ENCODE measurements at places on chromosomes 2 and 18. TPM values are rescaled to one million over a fixed set of nuclear protein-coding genes. Genes with fewer than 3 reads are reported as not detected.
A peak's percentile ranks its signal among the peaks of the same experiment; 100 is the strongest.

DNA sequence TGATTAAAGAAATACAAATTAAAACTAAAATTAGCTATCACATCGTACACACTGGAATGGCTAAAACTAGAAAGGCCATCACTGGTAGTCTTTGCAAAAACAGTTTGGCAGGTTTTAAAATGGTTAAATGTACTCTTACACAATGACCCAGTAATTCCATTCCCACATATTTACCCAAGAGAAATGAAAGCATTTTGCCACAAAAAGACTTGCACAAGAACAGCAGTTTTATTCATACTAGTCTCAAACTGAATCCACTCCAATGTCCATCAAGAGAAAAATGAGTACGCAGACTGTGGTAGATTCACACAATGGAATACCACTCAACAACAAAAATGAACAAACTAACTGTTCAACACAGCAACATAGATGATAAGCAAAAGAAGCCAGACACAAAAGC lies 29.1 kb downstream of the SP140L start:
- DNase-seq = no peak

DNA sequence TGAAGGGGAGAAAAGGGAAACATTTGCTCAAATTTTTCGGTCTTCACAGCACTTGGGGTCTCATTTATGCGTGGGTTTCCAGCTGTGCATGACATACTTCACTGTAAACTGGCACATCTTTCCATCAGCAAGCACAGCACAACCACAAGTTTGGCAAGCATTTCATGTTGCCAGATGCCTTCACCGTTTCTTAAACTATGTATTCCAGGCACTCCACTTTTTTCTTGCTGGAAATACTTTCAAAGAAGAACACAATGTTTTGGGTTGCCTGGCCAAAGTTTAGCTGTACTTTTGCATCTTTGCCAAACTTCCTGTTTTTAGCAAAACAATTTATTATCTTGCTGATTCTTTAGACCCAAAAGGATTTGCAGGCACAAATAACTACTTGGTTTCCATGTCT lies 194.6 kb upstream of the MEIS1 start:
- DNase-seq = peak; percentile 74

DNA sequence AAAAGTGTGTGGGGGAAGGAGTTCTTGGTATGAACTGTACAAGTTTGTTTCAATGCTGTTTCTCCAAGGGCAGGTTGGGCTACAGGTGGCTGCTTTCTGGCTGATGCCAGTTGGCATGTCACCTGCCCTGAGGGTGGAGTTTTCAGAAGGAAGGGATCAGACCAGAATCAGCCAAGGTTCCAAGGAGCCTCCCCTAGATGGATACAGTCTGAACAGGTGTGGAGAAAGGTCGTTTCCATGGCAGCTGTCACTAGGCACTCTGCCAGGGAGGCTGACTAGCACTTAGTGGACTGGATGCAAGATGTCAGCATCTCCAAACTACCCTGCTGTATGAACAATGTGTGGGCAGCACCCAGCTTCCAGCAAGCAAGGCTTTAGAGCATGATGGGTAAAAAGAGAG lies 444.4 kb upstream of the HNRNPA3 start:
- DNase-seq = no peak

DNA sequence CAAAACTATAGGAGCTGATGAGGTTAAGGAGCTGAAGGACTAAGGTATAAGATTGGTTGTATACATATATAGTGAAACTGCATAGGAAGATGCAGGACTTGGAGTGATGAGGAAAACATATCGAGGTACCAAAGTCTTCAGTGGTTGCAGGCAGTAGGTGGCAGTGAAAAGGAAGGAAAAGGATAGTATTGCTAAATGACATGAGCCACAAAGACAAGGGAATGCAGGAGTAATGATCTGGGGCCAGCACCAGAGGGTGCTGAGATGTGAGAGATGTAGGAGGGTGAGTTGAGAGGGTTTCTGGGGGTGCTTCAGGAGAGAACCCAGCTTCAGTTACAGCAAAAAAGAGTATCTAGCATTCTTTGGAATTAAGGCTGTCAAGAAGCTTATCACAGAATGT lies 172.2 kb upstream of the MYO3B start:
- no peak for DNase-seq

DNA sequence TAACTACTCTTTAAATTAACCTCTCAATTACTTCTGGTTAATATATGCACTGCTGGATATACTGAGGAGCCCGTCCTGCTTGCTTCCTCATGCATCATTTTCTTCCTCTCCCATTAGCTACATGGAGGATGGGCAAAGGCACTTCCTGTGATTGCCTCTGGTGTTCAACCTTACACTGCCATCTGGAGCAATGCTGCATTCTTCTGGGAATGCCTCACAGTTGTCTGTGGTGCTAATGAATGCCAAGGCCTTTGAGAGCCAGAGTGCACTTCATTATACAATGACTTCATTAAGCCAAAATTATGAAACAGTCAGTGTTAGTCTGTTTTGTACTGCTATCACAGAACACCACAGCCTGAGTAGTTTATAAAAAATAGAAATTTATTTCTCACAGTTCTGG lies 134.8 kb upstream of the DOCK10 start:
- DNase-seq = no peak

DNA sequence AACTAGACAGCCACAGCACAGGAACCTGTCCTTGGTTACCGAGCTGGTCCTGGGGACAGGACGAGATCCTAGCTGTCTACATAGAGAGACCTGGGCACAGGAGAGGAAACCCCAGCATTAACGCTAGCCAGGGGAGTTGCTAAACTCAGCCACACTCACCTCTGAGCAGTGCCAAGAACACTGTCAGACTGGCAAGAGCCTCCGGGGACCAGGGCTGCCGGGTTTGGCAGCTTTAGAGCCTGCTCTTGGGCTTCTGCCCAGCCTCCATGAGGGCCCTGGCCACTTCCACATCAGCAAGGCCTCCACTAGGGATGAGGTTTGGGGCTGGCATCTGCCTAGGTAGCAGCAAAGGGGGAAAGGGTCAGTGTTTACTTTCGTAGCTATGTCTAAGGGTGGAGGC lies 6.7 kb downstream of the TMBIM1 start:
- DNase-seq = no peak

DNA sequence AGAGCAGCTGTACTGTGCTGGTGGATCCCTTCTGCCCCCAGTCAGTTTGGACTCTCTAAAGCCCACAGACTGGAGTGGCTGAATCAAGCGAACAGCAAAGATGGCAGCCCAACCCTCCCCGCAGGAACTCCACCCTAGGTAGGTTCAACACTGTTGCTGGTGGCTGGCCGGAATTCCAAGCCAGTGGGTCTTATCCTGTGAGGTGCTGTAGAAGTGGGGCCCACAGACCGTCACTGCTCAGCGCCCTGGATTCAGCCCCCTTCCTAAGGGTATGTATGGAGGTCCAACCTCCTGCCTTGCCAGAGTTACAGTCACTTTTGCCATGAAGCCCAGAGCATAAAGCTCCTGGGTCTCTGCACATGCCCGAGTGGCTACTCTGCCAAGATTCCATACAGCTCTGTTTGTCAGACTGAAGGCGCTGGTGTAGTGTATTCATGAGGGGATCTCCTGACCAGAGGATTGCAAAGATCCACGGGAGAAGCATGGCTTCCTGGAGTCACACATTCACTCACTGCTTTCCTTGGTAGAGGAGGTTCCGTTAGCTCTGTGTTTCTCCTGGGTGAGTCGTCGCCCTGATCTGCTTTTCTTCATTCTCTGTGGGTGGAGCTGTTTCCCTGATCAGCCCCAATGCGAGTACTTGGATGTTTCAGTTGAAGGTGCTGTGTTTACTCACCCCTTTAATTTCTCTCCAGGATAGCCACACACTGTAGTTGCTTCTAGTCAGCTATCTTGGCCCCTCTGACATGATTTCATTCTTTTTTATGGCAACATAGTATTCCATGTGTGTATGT lies 293.6 kb upstream of the THUMPD2 start:
- DNase-seq = no peak

DNA sequence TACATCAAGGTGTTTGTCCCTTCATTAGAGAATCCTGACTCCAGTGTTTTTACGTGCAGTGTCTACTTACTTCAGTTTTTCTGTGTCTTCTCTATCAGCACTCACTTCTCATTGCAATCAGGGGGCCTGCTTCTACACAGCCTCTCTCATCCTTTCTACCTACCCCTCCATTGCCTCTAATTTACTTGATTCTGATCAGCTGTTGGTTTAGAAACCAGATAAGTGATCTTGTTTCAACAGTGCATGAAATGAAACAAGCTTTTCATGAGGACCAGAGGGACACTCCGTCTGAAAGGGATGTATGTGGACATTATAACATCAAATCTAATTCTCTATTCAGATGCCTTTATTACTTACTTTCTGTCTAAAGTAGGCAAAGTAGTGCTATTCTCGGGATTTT lies 136.9 kb downstream of the PRKCE start:
- DNase-seq = no peak

DNA sequence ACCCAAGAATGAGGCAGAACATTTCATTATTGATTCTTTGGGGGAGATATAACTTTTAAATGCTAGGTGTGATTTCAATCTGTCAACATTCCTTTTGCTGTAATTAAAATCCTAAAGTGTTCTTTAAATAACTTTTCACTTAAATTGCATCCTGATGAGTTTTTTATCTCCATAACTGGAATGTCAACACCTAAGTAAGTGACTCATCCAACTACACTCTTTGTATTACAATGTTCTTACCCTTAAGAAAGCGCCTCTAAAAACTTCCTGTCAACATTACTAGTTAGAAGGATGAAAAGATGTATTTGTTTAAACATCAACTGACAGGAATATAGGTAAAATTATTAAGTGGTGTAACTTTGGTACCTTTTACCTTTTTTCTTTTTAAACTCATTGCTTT lies 1657.0 kb downstream of the LRP1B start:
- DNase-seq = no peak

GRCh38 chr2:233033672-233034071 lies 1.2 kb downstream of the NEU2 start:
- no peak for DNase-seq

- peak; percentile 72 for DNase-seq
Observed at GRCh38 chr2:46298522-46299353, 1.5 kb downstream of the EPAS1 start.

DNA sequence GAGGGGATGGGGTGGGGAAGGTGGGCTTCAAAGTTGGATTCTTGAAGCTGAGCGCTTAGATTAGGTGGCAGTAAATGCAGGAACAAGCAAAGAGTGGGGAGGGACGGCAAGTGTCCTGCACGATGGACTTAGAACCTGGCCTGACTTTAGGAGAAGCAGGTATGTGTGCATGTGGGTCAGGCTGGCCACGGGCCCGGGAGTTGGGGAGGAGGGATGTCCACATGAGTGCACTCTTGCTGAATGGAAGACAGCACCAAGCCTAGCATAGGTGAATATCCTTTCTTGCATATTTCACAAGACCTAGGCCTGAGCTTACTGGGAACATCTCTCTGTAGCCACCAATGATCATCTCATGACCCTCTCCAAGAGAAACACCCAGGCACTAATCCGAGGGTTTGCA lies 96.1 kb downstream of the DDX1 start:
- no peak for DNase-seq

DNA sequence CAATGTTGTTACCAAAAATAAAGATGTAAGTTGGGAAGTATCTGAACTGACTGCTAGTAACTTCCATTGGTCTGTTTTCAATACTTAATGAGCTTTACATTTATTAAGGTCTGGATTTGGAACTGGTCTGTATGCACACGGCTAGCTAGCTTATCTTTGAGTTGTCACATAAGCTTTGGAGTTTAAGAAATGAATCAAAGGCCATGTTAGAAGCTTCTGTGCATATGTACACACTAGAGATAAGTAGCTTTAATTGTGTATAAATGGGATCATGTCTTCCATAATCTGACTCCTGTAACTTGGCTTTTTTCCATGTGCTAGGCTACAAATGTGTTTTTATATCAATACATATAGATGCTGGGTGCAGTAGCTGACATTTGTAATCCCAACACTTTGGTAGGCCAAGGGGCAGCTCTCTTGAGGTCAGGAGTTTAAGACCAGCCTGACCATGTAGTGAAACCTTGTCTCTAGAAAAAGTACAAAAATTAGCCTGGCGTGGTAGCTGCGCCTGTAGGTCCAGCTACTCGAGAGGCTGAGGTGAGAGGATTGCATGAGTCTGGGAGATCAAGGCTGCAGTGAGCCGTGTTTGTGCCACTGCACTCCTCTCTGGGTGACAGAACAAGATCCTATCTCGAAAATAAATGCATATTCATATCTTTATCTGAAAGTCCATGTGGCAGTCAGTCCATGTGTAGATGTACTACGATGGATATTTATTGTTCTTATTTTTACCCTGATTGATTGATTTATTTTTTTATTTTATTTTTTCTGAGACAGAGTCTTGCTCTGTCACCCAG lies 27.2 kb downstream of the ATIC start:
- DNase-seq = no peak

- no peak for DNase-seq
Observed at GRCh38 chr2:120161190-120161589, 62.0 kb downstream of the TMEM185B start.

GRCh38 chr2:199581408-199581807 lies 123.7 kb upstream of the SATB2 start:
- no peak for DNase-seq

- DNase-seq = no peak
Observed at GRCh38 chr18:79581406-79581805, 98.2 kb upstream of the CTDP1 start.

- DNase-seq = peak; percentile 45
Observed at GRCh38 chr2:48527226-48527885, 2.6 kb upstream of the STON1 start.

DNA sequence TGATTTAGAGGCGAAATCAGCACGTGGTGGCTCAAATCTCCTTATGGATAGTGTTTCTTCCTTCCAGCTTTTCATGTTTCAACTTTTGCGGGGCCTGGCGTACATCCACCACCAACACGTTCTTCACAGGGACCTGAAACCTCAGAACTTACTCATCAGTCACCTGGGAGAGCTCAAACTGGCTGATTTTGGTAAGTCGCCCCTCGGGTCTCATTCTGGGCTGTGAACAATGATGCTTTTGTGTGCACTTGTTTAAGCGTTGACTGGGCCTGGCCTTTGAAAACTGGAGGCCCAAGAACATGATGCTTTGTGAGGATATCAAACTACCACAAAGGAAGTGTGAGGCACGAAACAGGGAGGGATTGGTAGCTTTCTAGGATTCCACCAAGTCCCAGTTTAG lies 27.4 kb downstream of the CDK15 start:
- no peak for DNase-seq

Gene NDUFV2
- 133 TPM for total RNA-seq

Gene SATB2
- 2.9 TPM for total RNA-seq

Gene SLC9A4
- 0.06 TPM for total RNA-seq

Gene GPR39
- 15.3 TPM for total RNA-seq

Gene TUBB6
- 57.8 TPM for total RNA-seq

Gene VPS4B
- total RNA-seq = 56.1 TPM

Gene PSMA8
- not detected for total RNA-seq
